Smooth muscle cell of the pulmonary artery (primary cell): ENCODE measurements at places on chromosomes 5 and 9. TPM values are rescaled to one million over a fixed set of nuclear protein-coding genes. Genes with fewer than 3 reads are reported as not detected.

KYAT1 gene
- total RNA-seq: 8.1 and 13.3 TPM in 2 replicates

HSD17B3 gene
- total RNA-seq: not detected in 2 replicates

FGFR4 gene
- total RNA-seq: 0.33 and 0.65 TPM in 2 replicates

PIP5K1B gene
- total RNA-seq: 0.03 and 0.13 TPM in 2 replicates

PCDHA1 gene
- 0.20 TPM in 1 of 2 replicates, not detected in the other for total RNA-seq

ITGA2 gene
- 83.3 and 167 TPM in 2 replicates for total RNA-seq

ZCCHC9 gene
- 21.3 and 23.8 TPM in 2 replicates for total RNA-seq

PCDHB8 gene
- total RNA-seq: 0.26 and 1.3 TPM in 2 replicates

EPB41L4A gene
- total RNA-seq: 2.5 and 7.3 TPM in 2 replicates

CAVIN4 gene
- 1.6 TPM in 2 replicates for total RNA-seq

MARCOL gene
- total RNA-seq: not detected in 2 replicates

PCDHB13 gene
- total RNA-seq: 0.59 and 1.8 TPM in 2 replicates

PRXL2C gene
- total RNA-seq: 13.1 TPM in 2 replicates

PKD2L2 gene
- not detected in 2 replicates for total RNA-seq

OTP gene
- not detected in 2 replicates for total RNA-seq

GGTA1 gene
- total RNA-seq: 0.10 and 0.20 TPM in 2 replicates

ABLIM3 gene
- total RNA-seq: 37.7 and 38.4 TPM in 2 replicates

PPWD1 gene
- 25.9 and 31.3 TPM in 2 replicates for total RNA-seq

CDX1 gene
- total RNA-seq: 0.17 and 0.91 TPM in 2 replicates

KIF24 gene
- 0.76 and 1.2 TPM in 2 replicates for total RNA-seq

ACOT12 gene
- total RNA-seq: 0.07 and 1.1 TPM in 2 replicates

WNT8A gene
- not detected in 2 replicates for total RNA-seq

SPATA31E1 gene
- total RNA-seq: not detected in 2 replicates

WHRN gene
- 1.6 and 3.0 TPM in 2 replicates for total RNA-seq

CCDC171 gene
- total RNA-seq: 2.2 and 2.4 TPM in 2 replicates

CFAP157 gene
- not detected in 2 replicates for total RNA-seq

GOLM1 gene
- 43.6 and 66.2 TPM in 2 replicates for total RNA-seq

ANKS6 gene
- total RNA-seq: 10.8 and 19.0 TPM in 2 replicates

MSANTD3 gene
- 51.8 and 59.2 TPM in 2 replicates for total RNA-seq

APBA1 gene
- total RNA-seq: 14.5 and 21.8 TPM in 2 replicates

RUSC2 gene
- total RNA-seq: 31.5 and 40.1 TPM in 2 replicates
